ENCODE measurements at places on chromosomes 16 and 17.

DNA sequence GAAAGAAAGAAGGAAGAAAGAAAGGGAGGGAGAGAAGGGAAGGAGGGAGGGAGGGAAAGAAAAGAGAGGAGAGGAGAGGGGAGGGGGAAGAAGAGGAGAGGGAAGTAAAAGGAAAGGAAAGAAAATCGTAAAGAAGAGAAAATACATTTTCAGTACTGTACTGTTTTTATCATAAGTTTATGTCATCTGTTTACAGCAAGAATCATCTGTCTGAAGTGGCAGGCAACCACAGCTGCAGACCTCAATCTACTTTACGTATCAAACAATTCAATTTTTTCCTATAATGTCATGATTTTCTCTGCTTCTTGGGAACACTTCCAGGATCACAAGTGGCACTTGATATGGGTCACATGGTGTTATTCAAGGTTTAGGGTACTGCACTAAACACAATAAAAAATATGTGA lies 58.3 kb downstream of the USP32 start:
- DNase-seq, result no peak

GRCh38 chr17:1270210-1271029 lies at the start of gene BHLHA9:
Gene BHLHA9 (plus strand): TSS chr17:1270444. CDS start chr17:1270564, 120 bp downstream.
- no peak for DNase-seq

DNA sequence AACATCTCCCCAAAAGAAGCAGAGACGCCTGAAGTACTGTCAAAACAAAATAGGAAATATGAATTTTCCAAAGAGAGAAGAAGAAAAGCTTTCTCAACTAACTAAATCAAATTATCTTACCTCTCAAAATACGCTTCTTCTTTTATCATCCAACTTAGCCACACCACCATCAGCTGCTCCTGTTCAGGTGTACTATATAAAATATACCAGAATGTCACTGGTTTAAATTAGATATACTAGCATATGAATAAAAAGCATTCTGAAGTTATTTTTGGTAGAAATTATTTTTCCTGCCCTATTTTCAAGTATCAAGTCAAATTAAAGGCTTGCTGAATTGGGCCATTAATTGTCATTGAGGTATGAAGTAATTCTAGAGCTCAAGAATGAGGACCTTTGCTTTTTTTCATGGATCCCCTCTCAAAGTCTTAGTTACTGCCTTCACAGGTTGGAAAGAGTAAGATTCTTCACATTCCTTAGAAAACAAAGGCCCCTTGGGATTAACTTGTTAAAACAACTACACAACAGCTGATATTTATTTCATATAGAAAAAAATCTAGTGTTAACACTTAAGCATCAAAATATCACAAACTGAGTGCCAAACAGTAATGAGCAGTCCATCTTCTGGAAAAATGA lies 30.1 kb downstream of the INTS2 start:
- no peak for DNase-seq

DNA sequence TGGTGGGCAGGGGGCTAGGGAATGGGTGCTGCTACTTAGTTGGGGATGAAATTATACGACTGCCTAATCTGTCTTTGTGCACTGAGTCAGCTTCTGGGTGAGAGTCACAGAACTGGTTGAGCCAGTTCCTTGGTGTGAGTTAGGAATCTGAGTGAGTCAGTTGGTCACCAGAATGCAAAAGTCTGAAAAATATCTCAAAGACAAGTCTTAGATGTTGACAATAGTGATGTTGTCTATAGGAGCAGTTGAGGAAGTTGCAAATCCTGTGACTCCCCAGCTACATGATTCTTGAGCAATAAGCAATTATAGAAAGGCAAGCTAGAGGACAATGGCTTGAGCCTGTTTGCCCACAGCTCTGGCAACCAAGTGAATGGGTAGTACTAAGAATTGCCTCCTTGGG lies 399.2 kb downstream of the CNTNAP4 start:
- no peak for DNase-seq

DNA sequence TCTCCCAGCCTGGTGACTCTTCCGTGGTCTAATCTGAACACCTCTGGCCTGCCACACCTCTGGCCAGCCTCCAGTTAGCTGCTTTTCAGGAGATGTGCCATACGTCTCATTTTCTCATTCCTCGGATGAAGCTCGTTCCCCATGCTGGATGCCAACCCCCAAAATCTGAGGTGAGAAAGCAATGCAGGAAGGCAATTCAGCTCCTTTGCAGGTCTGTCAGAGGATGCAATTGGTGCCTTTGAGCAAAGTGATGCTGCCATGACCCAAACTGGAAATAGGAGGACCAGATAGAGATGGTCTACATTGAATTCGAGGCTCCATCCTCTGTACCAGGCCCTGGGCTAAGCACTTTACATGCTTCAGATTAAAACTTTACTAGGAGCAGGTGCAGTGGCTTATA lies 11.0 kb upstream of the CUEDC1 start:
- DNase-seq, result no peak

DNA sequence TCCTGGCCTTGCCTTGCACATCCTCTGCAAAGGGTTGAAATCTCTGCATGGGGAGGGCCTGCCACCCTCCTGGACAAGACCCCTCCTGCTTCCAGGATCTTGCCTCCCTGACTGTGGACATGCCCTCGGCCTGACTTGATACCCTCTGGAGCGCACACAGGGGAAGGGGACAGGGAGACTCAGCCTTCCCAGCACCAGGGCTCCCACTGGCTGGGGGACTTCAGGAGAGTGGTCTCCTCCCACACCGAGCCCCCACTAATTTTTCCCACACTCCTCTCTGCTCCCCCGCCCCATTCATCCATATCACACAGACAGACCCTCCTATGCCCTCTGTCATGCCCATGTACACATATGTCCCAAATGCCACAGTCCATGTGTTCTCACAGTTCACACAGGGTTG lies 14.3 kb downstream of the SGCA start:
- no peak for DNase-seq

GRCh38 chr17:63956296-63956920 lies 16.3 kb downstream of the SCN4A start:
- no peak for DNase-seq

GRCh38 chr16:20181416-20181815 lies 107.7 kb upstream of the GPR139 start:
- no peak for DNase-seq
